ENCODE measurements at places on chromosomes 3 and 15.

GRCh38 chr3:126107203-126107939 is 23.4 kb upstream of the SLC41A3 start:
- peak; percentile 26 for DNase-seq
- no peaks in the 10 kb centered on the region for H3K36me3 ChIP-seq
- no peaks in the 10 kb centered on the region for H3K4me1 ChIP-seq

DNA sequence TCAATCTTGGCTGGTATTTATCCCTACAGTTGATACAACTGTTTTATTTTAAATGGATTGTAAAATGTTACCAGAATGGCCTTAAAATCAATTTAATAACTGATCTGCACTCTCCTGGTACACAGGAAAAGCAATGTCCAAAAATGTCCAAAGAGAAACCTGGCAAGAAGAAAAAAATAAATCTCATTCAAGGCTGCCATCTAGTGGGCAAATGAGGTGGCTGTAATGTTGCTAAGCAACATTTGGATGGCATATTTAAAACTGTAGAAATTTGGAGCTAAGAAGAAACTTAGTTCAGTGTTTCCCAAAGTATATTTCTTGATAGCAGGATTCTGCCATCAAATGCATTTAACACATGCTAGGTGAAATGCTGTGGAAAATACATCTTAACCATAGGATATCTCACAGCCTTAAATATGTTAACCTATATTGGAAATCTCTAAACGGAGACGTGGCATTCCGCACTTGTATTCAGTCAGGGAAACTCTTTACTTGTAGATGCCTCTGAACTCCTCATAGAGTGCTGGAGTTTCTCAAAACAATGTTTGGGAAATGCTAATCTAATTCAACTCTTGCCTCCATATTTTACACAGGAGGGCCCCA is 216.8 kb downstream of the ERC2 start:
- no peaks in the 10 kb centered on the region for H3K27me3 ChIP-seq
- no peaks in the 10 kb centered on the region for H3K36me3 ChIP-seq
- H3K4me1 ChIP-seq: no peaks in the 10 kb centered on the region

GRCh38 chr3:148990236-148990635 is 1.1 kb upstream of the GYG1 start:
- peaks cover 7% of the 10 kb centered on the region for H3K36me3 ChIP-seq
- H3K4me3 ChIP-seq: no peak overlapping the region
- peaks cover 5% of the 10 kb centered on the region for H3K27me3 ChIP-seq
- H3K27ac ChIP-seq: no peak overlapping the region

- no peak overlapping the region for H3K27ac ChIP-seq
- DNase-seq: no peak
- no peaks in the 10 kb centered on the region for H3K27me3 ChIP-seq
- no peak overlapping the region for H3K4me3 ChIP-seq
Observed at GRCh38 chr15:43249236-43249635, 17.5 kb downstream of the TGM5 start.

- no peaks in the 10 kb centered on the region for H3K4me1 ChIP-seq
- peak; percentile 53 for DNase-seq
- H3K4me3 ChIP-seq: peak overlapping the region; percentile 78
- no peak overlapping the region for H3K27ac ChIP-seq
Observed at GRCh38 chr3:63644212-63644797, 8.2 kb upstream of the SNTN start.

GRCh38 chr3:74920721-74921350 is 306.4 kb upstream of the CNTN3 start:
- no peak overlapping the region for H3K27ac ChIP-seq
- DNase-seq: no peak
- H3K27me3 ChIP-seq: no peaks in the 10 kb centered on the region
- H3K4me3 ChIP-seq: no peak overlapping the region
- no peaks in the 10 kb centered on the region for H3K4me1 ChIP-seq

GRCh38 chr3:143812481-143812880 is 35.8 kb downstream of the SLC9A9 start:
- H3K4me3 ChIP-seq: no peak overlapping the region
- H3K36me3 ChIP-seq: no peaks in the 10 kb centered on the region
- H3K27me3 ChIP-seq: no peaks in the 10 kb centered on the region
- H3K4me1 ChIP-seq: no peaks in the 10 kb centered on the region

DNA sequence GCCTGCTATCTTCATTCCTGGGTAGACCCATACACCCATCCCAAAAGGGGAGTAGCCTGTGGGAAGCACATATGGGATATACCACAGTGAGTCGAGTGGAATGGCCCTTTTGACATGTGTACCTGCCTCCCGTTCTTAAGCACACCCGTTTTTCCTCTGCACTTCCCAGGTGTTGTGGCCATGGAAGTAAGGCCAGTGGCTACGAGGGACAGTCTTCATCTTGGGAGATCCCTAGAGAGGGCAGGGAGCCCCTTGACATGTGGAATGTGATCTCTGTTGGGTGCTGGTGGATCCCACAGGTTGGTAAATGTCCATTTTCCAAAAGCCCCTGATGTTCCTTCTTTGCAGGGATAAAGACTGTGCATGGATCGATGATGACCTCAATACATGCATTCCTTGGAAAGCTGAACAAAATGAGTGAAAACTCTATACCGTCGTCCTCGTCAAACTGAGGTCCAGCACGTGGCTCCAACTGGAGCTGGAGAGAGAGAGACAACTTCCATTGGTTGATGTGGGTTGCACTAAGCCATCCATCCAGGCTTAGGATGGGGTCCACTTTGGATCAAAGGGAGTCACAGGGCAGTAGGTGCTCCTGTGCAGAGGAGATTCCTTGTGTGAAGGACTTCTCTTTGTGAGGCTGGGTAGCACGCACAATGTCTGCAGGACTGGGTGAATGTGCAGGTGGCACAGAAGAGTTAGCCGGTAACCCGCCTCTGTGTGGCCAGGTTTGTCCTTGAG is 136.8 kb downstream of the SNRPN start:
- H3K4me1 ChIP-seq: no peaks in the 10 kb centered on the region
- H3K4me3 ChIP-seq: no peak overlapping the region
- DNase-seq: peak; percentile 27
- peaks cover 94% of the 10 kb centered on the region for H3K36me3 ChIP-seq

GRCh38 chr3:48528048-48528447 is 24.1 kb upstream of the SHISA5 start:
- H3K36me3 ChIP-seq: no peaks in the 10 kb centered on the region
- DNase-seq: no peak
- no peak overlapping the region for H3K27ac ChIP-seq
- H3K4me3 ChIP-seq: no peak overlapping the region
- no peaks in the 10 kb centered on the region for H3K27me3 ChIP-seq

DNA sequence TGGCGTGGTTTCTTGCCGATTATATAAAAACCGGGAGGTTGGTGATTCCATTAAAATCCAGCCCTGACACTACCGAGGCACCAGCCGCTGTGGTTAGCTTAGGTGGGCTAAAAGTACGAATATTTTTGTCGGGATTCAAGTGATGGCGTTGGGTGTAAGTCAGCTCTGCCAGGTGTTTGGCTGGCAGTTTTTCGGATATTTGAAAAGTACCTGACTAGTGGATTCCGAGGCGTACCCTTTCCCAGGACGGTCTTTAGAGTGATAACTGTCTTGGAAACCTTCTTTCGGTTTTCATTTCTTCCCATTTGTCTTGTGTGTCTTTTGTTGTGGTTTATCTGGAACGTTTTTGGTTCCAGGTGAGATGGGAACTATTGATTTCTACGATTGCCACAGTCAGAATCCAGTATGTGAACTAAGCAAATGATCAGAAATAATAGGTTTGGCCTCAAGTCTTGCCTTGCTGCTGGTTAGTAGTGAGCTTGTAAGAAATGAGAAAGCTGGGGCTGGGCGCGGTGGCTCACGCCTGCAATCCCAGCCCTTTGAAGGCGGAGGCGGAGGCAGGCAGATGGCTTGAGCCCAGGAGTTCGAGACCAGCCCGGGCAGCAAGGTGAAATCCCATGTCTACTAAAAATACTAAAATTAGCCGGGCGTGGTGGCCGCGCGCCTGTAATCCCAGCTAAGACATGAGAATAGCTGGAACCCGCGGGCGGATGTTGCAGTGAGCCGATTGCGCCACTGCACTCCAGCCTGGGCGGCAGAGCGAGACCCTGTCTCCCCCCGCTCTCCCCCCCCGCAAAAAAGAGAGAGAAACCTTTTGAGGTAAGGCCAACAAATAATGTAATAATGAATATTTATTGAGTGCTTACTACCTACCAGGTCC is 1.4 kb downstream of the FYTTD1 start:
- peak; percentile 67 for DNase-seq
- peaks cover 1% of the 10 kb centered on the region for H3K36me3 ChIP-seq
- H3K27ac ChIP-seq: peak overlapping the region; percentile 67
- peak overlapping the region; percentile 90 for H3K4me3 ChIP-seq
- H3K27me3 ChIP-seq: no peaks in the 10 kb centered on the region

DNA sequence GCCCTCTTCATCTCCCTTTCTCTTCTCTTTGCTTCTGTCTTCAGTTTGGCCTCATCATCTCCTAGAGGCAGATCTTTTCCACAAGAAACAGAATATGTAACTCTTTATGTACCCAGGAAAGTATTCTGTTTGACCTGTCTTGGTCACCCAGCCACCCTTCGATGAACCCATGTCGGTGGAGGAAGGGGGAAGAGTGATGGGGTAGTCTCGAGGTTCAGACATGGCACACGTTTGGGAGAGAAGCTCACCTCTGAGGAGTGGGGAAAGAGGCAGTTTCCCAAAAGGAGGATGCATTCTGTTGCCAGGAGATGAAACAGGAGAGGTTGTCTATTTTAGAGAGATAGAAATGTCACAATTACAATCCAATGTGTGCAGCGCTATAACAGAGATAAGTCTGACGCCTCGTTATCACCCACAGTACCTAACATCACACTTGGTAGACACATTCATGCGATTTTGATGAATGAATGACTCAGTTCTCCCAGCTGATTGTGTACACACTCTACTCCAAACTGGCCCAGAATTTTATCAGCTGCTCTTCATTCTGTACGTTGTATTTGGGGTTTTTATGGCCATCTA is 722 bp upstream of the CCDC50 start:
- H3K4me3 ChIP-seq: peak overlapping the region; percentile 96
- peak overlapping the region; percentile 96 for H3K27ac ChIP-seq
- H3K27me3 ChIP-seq: no peaks in the 10 kb centered on the region
- H3K4me1 ChIP-seq: peaks cover 2% of the 10 kb centered on the region
- peak; percentile 53 for DNase-seq
- no peaks in the 10 kb centered on the region for H3K36me3 ChIP-seq

DNA sequence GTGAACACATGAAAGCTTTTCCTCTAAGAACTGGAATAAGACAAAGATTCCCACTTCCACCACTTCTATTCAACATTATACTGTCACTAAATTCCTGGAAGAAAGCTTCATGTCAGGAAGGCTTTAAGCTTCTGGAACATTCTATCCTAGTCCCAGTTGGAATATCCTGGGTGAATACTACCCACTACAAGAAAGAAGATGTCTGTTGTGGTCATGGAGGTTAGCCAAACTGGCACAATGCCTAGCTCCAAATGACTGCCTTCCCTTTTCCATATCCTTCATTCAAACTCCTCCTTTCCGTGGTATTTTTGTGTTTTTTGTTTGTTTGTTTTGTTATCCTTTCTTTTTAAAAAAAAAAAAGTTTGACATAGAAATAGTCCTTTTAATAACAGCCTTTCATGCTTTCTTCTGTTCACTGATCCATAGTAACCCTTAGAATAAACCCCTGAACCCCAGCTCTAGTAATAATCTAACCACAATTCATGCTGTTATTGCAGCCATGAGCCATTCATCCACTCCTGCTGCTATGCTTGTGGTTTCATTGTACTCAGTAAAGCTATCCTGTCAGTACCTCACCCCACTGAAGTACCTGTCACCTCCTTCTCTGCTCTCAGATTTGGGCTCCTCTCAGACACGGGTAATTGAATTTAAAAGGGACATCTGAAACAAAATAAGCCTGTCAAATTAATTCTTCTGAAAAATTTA is 447.5 kb downstream of the IGSF11 start:
- H3K27ac ChIP-seq: no peak overlapping the region
- no peak overlapping the region for H3K4me3 ChIP-seq
- no peak for DNase-seq

DNA sequence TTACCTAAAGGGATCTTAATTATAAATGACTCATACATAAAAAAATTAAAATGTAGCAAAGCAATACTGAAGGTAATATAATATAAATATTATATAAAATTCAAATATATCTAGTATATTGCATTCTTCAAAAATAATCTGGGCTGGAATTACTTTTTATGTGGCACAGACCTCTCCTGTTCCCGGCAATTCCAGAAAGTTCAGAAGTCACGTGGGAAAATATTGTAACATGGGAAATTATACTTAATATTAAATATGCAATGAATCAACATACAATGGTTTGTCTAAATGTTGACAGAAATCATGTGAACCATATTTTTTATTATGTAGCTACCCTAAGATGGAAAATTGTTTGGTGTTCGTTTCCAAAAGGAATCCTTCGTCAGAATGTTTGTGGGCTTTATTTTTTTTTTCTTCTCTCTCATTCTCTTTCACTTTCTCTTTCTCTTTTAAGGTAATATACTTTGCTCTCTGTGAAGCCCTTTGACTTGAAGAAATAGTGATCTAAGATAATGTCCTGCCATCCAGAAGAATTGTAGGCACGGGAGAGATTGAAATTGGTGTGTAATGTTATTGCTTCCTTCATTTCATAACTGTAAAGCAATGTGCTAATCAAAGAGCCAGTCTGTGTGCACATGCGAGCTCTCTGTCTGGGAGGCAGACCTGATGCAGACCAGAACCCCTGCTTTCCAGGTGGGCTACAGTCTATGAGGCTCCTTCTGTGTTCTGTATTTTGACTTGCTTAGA is 559.4 kb downstream of the NR2F2 start:
- no peak overlapping the region for H3K4me3 ChIP-seq
- H3K27ac ChIP-seq: no peak overlapping the region
- DNase-seq: no peak
- H3K4me1 ChIP-seq: peaks cover 3% of the 10 kb centered on the region
- no peaks in the 10 kb centered on the region for H3K27me3 ChIP-seq

DNA sequence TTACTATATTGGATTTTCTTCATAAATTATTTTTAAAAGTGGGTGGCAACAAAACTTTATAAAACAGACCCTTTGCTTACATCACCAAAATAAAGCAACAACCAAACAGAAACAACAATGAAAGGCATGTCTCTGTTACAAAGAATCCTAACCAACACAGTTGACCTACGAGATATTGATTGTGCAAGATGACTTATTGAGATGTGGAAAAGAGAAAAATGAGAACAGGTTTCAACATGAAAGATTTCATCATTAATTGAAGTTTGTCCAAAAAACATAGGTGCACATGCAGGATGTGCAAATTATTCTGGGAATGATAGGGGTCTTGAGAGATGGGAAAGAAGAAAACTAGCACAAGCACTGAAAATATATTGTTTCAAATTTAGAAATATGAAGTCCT is 9.0 kb downstream of the GMNC start:
- H3K27ac ChIP-seq: no peak overlapping the region
- H3K4me1 ChIP-seq: peaks cover 3% of the 10 kb centered on the region
- no peak overlapping the region for H3K4me3 ChIP-seq
- no peak for DNase-seq
- H3K27me3 ChIP-seq: no peaks in the 10 kb centered on the region
- no peaks in the 10 kb centered on the region for H3K36me3 ChIP-seq

GRCh38 chr3:11847607-11848006 is 922 bp upstream of the TAMM41 start:
- peaks cover 3% of the 10 kb centered on the region for H3K4me1 ChIP-seq
- peak; percentile 56 for DNase-seq
- H3K4me3 ChIP-seq: no peak overlapping the region
- H3K36me3 ChIP-seq: peaks cover 22% of the 10 kb centered on the region

- peaks cover 63% of the 10 kb centered on the region for H3K27me3 ChIP-seq
- peak overlapping the region; percentile 80 for H3K4me3 ChIP-seq
- peaks cover 4% of the 10 kb centered on the region for H3K4me1 ChIP-seq
- H3K27ac ChIP-seq: no peak overlapping the region
- H3K36me3 ChIP-seq: no peaks in the 10 kb centered on the region
Observed at GRCh38 chr3:119035014-119035346, 334 bp upstream of the IGSF11 start.

Data from endodermal cell (in vitro differentiated cells).